Natural killer cell treated with Interleukin-12 subunit alpha and Interleukin-12 subunit beta and Interleukin-15 and Interleukin-18, amount 100 ng/mL, for 72 hours (primary cell): ENCODE measurements at places on chromosomes 5 and 9.

GRCh38 chr5:1916041-1917001, 33.6 kb upstream of the IRX4 start:
- no peak for DNase-seq

- DNase-seq = no peak
Measured at GRCh38 chr5:132674671-132675506, 1.1 kb downstream of the IL4 start.

DNA sequence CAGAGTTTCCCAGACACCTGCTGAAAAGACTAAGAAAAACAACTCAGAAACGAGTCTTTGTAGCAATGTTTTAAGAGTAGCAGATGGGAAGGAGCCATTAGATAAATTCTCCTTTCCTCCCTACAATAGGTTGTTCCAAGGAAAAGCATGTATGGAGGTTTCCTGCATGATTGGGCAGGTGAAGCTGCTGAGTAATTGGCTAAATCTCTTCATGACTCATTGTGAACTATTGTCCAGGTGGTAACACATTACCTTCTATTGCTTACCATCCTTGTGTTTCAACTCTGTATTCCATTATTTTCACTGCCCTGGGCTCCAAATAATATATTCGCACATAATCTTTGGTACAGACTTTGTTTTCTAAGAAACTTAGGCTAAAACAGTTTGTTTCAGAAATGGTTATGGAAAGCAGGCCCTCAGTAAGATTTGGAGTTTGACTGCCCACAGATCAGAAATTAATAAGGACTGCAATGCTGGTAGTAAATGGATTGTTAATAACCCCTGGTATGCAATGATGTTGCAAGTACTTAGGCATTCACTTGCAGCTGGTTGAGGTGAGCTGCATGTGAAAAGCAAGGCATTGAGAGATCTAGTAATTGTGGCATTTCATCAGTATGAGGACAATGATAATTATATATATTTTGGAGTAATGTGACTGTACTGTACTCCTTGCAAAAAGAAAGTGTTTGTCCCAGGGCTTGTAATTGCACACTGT, 281.4 kb upstream of the VLDLR start:
- no peak for DNase-seq

DNA sequence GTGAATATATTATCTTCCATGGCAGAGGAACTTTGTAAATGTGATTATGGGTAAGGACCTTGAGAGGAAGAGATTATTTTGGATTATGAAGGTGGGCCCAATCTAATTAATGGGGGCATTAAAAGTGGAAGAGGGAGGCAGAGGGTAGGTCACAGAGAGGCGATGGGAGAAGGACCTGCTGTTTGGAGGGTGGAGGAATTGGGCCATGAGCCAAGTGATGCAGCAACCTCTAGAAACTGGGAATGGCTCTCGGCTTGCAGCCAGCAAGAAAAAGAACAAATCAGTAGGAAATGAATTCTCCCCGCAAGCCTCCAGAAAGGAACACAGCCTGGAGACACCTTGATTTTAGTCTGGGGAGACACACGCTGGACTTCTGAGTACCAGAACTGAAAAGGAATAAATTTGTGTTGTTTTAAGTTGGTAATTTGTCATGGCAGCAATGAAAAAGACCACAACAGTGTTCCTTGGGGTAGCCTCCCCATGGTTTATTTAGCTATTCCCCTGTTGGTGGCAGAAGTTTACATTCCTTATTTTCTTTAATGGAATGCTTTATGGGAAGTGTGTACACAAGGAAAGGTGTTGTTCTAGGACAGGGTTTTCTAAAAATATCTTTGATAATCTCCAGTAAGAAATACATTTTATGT, 103.6 kb downstream of the HSPA4 start:
- no peak for DNase-seq

- no peak for DNase-seq
Measured at GRCh38 chr9:132472599-132472998, 62.6 kb downstream of the CFAP77 start.

DNA sequence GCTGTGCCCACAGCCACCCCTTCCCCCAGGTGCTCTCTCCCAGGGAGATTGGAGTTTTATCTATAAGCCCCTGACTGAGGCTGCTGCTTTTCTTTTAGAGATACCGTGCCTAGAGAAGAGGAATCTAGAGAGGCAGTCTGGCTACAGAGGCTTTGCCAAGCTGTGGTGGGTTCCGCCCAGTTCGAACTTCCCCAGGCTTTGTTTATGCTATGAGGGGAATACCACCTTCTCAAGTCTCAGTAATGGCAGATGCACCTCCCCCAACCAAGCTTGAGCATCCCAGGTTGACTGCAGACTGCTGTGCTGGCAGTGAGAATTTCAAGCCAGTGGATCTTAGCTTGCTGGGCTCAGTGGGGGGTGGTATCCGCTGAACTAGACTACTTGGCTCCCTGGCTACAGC, 157.4 kb downstream of the CAAP1 start:
- no peak for DNase-seq

DNA sequence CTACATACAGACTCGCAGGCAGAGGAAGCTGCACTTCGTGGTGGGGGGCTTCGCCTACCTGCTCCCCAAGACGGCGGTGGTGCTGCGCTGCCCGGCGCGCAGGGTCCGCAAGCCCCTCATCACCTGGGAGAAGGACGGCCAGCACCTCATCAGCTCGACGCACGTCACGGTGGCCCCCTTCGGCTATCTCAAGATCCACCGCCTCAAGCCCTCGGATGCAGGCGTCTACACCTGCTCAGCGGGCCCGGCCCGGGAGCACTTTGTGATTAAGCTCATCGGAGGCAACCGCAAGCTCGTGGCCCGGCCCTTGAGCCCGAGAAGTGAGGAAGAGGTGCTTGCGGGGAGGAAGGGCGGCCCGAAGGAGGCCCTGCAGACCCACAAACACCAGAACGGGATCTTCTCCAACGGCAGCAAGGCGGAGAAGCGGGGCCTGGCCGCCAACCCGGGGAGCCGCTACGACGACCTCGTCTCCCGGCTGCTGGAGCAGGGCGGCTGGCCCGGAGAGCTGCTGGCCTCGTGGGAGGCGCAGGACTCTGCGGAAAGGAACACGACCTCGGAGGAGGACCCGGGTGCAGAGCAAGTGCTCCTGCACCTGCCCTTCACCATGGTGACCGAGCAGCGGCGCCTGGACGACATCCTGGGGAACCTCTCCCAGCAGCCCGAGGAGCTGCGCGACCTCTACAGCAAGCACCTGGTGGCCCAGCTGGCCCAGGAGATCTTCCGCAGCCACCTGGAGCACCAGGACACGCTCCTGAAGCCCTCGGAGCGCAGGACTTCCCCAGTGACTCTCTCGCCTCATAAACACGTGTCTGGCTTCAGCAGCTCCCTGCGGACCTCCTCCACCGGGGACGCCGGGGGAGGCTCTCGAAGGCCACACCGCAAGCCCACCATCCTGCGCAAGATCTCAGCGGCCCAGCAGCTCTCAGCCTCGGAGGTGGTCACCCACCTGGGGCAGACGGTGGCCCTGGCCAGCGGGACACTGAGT, 255.9 kb downstream of the SAXO1 start:
- no peak for DNase-seq

- DNase-seq = no peak
Measured at GRCh38 chr5:71895546-71895945, 176.5 kb downstream of the CARTPT start.

DNA sequence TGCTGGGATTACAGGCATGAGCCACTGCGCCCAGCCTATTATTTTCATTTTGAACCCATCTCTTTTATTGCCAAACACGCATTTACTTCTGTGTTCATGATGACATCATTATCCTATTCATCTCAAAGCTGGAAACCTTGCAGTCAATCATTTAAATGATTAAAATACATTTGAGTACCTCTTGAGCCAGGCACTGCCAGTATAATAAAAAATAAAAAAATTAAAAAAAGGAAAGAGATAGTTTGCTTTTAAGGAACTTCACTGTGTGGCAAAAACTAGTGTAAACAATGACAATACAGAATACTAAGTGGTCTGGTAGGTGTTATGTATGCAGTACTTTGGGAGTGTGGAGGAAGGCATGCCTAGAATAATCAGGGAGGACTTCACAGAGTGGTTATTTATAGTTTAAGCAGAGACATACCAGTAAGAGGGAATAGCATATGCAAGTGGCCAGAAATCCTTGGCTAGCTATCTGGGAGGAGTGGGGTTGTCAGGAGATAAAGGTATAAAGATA, 8.6 kb downstream of the NSD1 start:
- no peak for DNase-seq

GRCh38 chr5:173707392-173707791, 90.9 kb upstream of the BOD1 start:
- DNase-seq = no peak

DNA sequence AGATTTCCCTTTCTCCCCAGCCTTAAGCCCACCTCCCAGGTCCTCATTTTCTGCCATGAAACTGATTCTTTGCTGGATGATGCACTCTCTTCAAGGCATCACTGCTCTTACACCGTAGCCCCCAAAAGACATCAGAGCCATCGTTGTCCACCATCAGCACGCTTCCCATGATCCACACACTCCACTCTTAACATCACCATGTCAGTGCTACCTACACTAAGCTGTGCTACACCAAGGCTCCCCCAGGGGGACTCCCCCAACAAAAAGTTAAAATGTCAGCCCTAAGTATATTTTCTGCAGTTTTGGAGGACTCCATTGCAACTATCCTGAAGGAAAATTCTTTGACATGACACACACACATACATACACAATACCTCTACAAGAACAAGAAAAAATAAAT, 34.1 kb upstream of the KIF2A start:
- DNase-seq = no peak

- no peak for DNase-seq
Measured at GRCh38 chr9:131583836-131584555, 38.7 kb downstream of the PRRT1B start.

GRCh38 chr5:144979516-144980264, 809.0 kb downstream of the KCTD16 start:
- DNase-seq = no peak

DNA sequence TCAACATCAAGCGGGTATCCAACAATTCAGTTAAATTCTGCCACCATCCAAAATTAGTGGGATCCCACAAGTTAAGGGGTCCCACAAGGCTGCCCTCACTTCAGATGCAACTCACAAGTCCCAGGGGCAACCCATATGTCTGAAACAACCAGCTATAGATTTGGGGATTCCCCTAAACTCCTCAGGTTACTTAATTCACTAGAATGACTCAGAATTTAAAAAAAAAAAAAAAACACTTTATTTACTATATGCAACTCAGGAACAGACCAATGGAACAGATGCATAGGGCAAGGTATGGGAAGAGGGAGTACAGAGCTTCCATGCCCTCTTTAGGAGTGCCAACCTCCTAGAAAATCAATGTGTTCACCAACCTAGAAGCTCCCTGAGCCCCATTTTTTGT, 15.1 kb downstream of the AUH start:
- DNase-seq = no peak
